ENCODE measurements at places on chromosomes 2 and 18. TPM values are rescaled to one million over a fixed set of nuclear protein-coding genes. Genes with fewer than 3 reads are reported as not detected.

Gene IL18RAP
- total RNA-seq = not detected

Gene TRIM54
- not detected for total RNA-seq

Gene SAG
- not detected for total RNA-seq

Gene OTX1
- 0.14 TPM for total RNA-seq

Gene PRKAG3
- not detected for total RNA-seq

Gene FLACC1
- 0.74 TPM for total RNA-seq

Gene CTIF
- total RNA-seq = 43.4 TPM

Gene IL36A
- not detected for total RNA-seq

Gene ADRA2B
- 0.09 TPM for total RNA-seq

Gene PLGLB2
- 1.1 TPM for total RNA-seq

Gene MYO3B
- 0.18 TPM for total RNA-seq

Gene MRO
- total RNA-seq = 0.18 TPM

Gene APCDD1
- total RNA-seq = 0.09 TPM

Gene CDH19
- total RNA-seq = not detected

Gene CXCR4
- 0.92 TPM for total RNA-seq

Gene DOK6
- 7.3 TPM for total RNA-seq

Gene REEP1
- total RNA-seq = not detected

Gene SLC30A3
- total RNA-seq = under 0.01 TPM

Gene OTOS
- not detected for total RNA-seq

Gene SNED1
- 12.6 TPM for total RNA-seq

Gene SETBP1
- 2.8 TPM for total RNA-seq

Gene GNAL
- total RNA-seq = 0.65 TPM

Gene AGXT
- total RNA-seq = not detected

Gene FN1
- total RNA-seq = 808 TPM

Gene RESP18
- not detected for total RNA-seq

Gene ZDBF2
- 16.8 TPM for total RNA-seq

Gene CRACDL
- not detected for total RNA-seq

Gene MOCOS
- total RNA-seq = 11.0 TPM

Gene FOXD4L1
- total RNA-seq = 0.09 TPM

Gene SLC23A3
- total RNA-seq = 2.4 TPM

Gene FOSL2
- total RNA-seq = 59.2 TPM

Gene LINC00305
- total RNA-seq = not detected

Gene LYPD6
- total RNA-seq = 0.57 TPM

Gene UPP2
- total RNA-seq = not detected

Gene SH2D6
- 0.14 TPM for total RNA-seq

Gene GPR155
- 4.8 TPM for total RNA-seq

Gene CLEC4F
- total RNA-seq = not detected

Gene LYG2
- total RNA-seq = not detected

Gene IL1F10
- total RNA-seq = not detected

Gene PLCL1
- total RNA-seq = 1.1 TPM

Gene SERPINB12
- total RNA-seq = not detected

Gene VWA3B
- total RNA-seq = 0.09 TPM

Gene PMAIP1
- 3.1 TPM for total RNA-seq

Gene CLK1
- 60.9 TPM for total RNA-seq

Gene ONECUT2
- total RNA-seq = under 0.01 TPM

Gene USP34
- total RNA-seq = 103 TPM

Gene IL1R2
- 1.7 TPM for total RNA-seq

Gene ALPP
- not detected for total RNA-seq

Measured in smooth muscle cell of bladder (primary cell).